HCT116 (cell line): ENCODE measurements at places on chromosomes 2 and 18. TPM values are rescaled to one million over a fixed set of nuclear protein-coding genes. Genes with fewer than 3 reads are reported as not detected.
A peak's percentile ranks its signal among the peaks of the same experiment; 100 is the strongest.

Gene KIAA2012
- total RNA-seq = not detected

Gene DOK6
- total RNA-seq = not detected

Gene DYNAP
- not detected for total RNA-seq

Gene ATP6V1B1
- total RNA-seq = 0.74 TPM

Gene RPS27A
- total RNA-seq = 1,291 TPM

Gene GATA6
- 3.3 TPM for total RNA-seq

DNA sequence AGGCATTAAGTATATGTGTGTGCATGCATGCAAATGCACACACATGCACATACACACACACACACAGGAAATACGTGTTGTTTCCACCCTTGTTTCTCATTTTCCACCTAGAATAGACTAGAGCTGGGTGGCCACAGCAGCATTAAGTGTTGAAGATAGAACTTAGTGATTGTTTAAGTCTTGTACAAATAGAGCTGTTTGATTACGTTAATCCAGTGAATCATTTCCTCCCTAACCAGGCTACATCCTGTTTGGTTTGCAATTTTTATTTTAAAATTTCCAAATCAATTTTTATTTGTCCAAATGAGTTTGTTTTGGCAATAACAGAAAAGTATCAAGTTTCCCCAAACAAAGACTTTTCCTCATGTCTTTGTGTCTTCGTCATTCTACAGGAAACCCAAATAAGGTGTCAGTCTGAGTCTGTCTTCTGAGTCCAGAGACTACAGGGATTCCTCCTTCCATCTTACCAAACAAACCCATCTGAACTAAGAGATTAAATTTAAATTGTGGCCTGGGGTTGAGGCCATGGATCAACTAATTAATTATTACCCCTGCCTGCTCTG is 74.6 kb upstream of the GALNT5 start:
- H3K36me3 ChIP-seq = no peaks in the 10 kb centered on the region
- H3K27me3 ChIP-seq = no peaks in the 10 kb centered on the region
- DNase-seq = no peak
- no peaks in the 10 kb centered on the region; the same call in 1 of the 2 replicates for H3K4me1 ChIP-seq

DNA sequence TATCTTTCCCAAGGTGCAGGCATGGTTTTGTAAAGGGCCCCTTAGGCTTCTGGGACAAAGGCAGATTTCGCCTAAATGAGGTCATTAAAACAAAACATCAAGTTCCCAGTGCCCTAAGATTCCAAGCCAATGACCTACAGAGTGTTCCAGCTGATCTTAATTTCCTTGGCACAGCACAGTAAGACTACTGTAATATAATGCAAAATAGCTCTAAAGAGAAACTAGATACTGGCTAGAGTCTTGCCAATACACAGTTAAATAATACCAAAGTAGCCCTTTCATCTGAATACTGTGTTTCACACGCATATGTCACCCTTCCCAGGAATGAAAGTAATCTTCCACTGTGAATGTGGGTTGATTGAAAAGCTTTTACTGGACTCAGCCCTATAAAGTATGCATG is 14.7 kb downstream of the GRB14 start:
- H3K27me3 ChIP-seq = no peaks in the 10 kb centered on the region
- no peak overlapping the region for H3K4me3 ChIP-seq
- no peak overlapping the region for H3K27ac ChIP-seq
- no peaks in the 10 kb centered on the region for H3K36me3 ChIP-seq

- H3K4me3 ChIP-seq = no peak overlapping the region
- H3K4me1 ChIP-seq = no peaks in the 10 kb centered on the region
- no peaks in the 10 kb centered on the region for H3K27me3 ChIP-seq
- DNase-seq = no peak
- H3K36me3 ChIP-seq = no peaks in the 10 kb centered on the region
These were observed 615.3 kb downstream of the BCL11A start for GRCh38 chr2:59938181-59938580.

DNA sequence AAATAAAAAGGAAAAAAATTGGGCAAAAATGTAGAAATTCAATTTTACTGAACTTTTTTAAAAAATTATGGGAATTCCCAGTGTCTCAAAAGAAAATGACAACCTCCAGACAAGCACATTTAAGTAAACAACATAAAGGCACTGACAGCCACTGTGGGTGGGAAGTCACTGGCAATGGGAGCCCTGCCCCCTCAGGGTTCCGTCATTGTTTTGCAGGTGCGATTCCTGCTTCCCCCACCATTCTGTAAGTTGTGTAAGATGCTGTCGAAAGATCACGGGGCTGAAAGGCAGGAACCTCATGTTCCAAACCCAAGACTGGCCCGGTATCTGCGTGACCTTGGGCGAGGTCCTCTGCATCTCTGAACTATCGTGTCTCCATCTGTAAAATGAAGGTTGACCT is 15.8 kb upstream of the ASPRV1 start:
- no peaks in the 10 kb centered on the region for H3K36me3 ChIP-seq
- no peak overlapping the region for H3K4me3 ChIP-seq
- DNase-seq = no peak
- H3K4me1 ChIP-seq = no peaks in the 10 kb centered on the region
- no peaks in the 10 kb centered on the region for H3K27me3 ChIP-seq

- H3K27ac ChIP-seq = no peak overlapping the region
- no peaks in the 10 kb centered on the region for H3K36me3 ChIP-seq
- H3K27me3 ChIP-seq = no peaks in the 10 kb centered on the region
- DNase-seq = no peak
- no peaks in the 10 kb centered on the region for H3K4me1 ChIP-seq
These were observed 23.2 kb upstream of the TTN start for GRCh38 chr2:178830451-178830850.

DNA sequence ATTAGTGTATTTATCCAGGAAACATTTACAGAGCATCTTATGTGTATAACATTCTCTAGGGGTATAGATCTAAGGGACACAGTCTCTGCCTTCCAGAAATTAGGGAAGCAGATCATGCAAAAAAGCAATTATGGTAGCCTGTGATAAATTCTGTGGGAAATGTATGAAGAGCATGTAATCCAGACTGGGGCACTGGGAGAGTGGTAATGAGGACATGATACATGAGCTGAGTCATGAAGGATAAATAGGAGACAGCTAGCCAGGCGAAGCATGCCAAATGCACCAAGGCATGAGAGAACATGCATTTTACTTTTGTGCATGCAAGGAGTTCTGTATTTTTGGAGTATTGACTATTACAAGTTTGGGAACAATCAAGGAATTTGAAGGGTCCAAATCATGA is 8.9 kb upstream of the RPRM start:
- no peak overlapping the region for H3K27ac ChIP-seq
- H3K36me3 ChIP-seq = no peaks in the 10 kb centered on the region
- no peak overlapping the region for H3K4me3 ChIP-seq

- no peak for DNase-seq
- H3K27ac ChIP-seq = no peak overlapping the region
- H3K4me3 ChIP-seq = no peak overlapping the region
- no peaks in the 10 kb centered on the region for H3K4me1 ChIP-seq
These were observed 11.3 kb downstream of the LRPPRC start for GRCh38 chr2:43984533-43984932.

DNA sequence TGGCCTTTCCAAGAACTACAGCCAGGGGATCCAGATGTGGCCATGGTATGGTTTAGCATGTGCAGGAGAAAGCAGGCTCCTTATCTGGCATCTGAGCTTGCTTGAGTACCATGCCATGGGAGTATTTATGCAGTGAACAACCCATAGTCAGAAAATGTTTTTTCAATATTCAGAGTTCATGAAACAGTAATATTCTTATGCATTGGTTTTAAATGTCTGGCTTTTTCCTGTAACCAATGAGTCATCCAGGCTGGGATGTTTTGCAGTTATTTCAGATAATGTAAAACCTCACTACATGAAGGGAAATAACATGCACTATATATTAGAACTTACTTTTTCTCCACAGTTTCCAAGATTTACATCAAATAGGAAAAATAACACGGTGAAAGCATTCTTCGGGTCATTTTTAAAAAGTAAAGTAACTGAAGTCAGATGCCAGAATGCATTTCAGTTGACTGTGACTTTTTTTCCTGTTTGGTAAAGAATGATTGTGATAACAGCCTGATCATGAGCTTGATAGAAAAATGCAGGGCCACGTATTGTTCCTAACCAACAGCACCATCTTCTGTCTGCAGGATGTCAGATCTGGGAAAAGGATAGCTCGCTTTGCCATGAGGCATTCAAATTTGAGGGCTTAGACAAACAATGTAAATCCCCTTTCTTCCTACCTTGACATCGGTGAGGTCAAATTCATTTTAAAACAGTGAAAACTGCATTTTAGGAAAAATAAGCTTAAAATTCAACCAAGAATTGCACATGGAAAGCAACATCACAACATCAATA is 152.8 kb downstream of the DSC3 start:
- no peaks in the 10 kb centered on the region for H3K36me3 ChIP-seq
- H3K27ac ChIP-seq = no peak overlapping the region
- peak; percentile 23 for DNase-seq
- H3K4me3 ChIP-seq = no peak overlapping the region
- H3K4me1 ChIP-seq = no peaks in the 10 kb centered on the region

- H3K27me3 ChIP-seq = no peaks in the 10 kb centered on the region
- H3K4me1 ChIP-seq = no peaks in the 10 kb centered on the region
- H3K36me3 ChIP-seq = no peaks in the 10 kb centered on the region
- no peak overlapping the region for H3K27ac ChIP-seq
These were observed 19.3 kb downstream of the TRABD2A start for GRCh38 chr2:84861539-84861938.

- DNase-seq = no peak
- no peaks in the 10 kb centered on the region for H3K27me3 ChIP-seq
- no peaks in the 10 kb centered on the region for H3K36me3 ChIP-seq
- no peaks in the 10 kb centered on the region for H3K4me1 ChIP-seq
- H3K4me3 ChIP-seq = no peak overlapping the region
These were observed 7.8 kb downstream of the ZNF892 start for GRCh38 chr2:95215018-95215612.
